Naive thymus-derived CD8-positive, alpha-beta T cell (primary cell): ENCODE measurements at places on chromosomes 6 and 20. TPM values are rescaled to one million over a fixed set of nuclear protein-coding genes. Genes with fewer than 3 reads are reported as not detected.
A peak's percentile ranks its signal among the peaks of the same experiment; 100 is the strongest.

DNA sequence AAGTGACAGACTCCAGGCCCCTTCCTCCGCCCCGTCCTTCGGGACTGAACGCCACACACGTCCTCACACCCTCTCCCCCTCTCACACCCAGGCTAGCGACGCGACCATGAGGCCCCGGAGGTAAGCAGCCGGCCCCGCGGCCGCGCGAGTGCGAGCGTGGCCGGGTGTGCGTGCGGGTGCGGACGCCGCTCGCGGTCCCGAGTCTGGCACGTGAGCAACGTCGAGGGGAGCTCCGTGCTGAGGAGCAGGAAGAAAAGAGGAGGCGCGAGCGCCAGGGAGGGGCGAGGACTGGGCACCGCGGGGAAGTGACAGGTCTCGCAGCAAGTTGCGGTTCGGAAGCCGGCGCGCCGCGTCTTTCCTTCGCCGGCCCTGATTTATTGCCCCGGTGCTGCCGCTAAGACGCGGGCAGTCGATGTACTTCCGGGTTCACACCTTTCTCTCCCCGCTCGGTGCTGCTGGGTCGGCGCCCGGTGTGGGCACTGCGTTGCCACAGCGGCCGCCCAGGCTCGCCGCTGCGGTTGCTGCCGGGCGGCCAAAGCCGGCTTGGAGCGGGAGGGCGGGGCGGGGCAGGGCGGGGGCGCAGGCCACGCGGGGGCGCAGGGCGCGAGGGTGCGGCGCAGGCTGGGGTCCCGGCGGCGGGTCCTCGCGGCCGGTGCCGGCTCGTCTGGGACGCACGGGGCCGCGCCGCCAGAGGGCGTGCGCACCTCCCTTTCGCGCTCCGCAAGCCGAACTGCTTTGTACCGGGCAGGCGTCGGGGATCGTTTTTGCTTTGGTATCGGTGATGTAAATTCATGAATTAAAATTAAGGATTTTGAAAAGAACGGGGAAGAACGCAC lies 15.8 kb upstream of the LIN28B start:
- DNase-seq: peak; percentile 18

LY6G6C gene
- not detected for total RNA-seq

DNA sequence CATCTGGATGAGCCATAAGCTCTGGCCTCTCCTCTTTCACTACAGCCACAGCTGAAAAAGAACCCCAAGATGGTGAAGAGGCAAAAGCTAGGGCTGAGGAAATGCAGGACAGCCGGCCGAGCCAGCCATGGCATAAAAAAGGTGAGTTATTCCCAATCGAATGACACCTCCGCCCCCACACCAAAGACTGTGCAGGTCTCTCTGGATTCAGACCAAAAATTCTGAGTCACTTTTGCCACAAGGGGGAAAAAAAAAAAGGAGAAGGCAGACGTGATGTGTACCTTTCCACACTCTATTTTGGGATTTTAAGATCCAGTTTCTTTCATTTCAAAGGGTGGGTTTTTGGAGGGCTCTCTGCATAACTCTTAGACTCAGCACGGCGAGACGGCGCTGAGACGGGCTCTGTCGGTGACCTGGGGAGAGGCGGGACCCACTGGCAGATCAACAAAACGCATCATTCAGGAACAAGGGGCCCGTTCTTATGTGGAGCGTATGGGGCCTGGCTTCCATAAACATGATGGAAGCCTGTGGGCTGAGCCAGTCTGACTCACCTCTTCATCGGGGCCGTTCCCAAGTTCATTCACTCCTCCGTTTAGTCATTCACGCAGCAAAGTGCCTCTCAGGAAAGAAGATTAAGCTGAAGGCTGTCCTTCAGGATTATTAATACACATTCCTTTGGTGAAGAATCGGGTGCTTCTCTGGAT lies 54.8 kb downstream of the NFATC2 start:
- DNase-seq: no peak

DNA sequence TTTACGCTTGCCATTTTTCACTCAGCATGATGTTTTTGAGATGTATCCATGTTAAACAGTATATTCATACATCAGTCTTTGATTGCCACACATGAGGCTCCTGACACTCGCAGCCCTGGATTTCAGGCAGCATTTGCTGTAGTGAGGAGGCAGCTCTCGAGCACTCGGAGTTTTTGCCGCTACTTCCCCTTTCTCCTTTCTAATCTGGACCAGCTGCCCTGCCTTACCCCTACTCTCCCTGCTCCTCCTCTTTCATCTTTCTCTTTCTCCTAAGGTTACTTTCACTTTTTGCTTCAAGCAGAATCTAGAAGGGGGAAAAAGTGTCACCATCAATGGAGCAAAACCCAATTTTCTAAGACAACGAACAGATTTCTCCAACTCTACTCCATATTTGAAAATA lies 5.9 kb upstream of the CST3 start:
- DNase-seq: no peak

DNA sequence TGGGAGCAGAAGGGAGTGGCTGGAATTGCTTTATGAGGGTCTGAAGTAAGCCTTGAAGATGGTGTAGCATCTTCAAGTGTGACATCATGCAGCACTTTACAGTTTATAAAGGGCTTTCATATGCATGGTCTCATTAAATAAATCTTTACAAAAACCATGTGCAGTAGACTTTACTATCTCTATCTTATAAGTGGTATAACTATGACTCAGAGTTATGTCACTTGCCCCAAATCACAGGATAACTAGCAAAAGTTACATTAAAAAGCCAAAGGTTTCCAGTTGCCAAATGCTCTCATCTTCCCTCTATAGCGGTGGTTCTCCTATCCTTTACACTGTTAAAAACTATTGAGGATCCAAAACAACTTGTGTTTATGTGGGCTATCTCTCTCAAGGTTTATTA lies 687.7 kb upstream of the MARCKS start:
- no peak for DNase-seq

DNA sequence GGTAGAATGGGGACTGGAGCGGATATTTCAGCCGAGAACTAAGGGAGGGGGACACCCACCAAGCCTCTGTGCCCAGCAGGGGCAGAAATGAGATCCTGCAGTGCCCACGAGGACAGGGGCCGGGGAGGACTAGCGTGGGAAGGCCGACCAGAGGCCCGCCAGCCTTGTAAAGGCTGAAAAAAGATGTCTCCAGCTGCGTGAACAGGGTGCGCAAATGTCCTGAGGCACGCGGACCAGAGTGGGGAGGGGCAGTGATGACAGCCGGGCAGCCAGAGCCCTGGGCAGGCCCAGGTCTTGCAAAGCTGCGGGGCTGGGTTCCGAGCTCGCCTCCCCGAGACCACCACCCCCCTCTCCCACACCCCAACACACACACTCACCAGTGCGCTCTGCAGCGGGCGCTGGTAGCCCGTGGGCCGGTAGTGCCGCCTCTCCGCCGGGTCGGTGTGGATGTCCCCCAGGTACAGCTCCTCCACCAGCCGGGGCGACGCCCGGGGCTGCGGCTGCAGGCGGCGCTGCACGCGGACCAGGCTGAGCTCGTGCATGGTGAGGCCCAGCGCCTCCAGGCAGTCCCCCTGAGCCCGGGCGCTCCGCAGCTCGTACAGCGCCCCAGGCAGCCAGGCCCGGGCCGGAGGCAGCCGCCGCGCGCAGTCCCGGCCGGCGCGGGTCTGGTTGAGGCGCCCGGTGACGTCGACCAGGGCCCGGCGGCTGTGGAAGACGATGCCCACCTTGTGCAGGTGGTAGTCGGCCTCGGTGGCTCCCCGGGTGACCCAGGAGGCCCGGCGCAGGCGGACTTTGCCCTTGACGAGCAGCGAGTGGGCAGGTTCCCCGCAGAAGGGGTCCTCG lies 48.2 kb downstream of the APCDD1L start:
- no peak for DNase-seq

HCK gene
- total RNA-seq: 0.86 TPM

DNA sequence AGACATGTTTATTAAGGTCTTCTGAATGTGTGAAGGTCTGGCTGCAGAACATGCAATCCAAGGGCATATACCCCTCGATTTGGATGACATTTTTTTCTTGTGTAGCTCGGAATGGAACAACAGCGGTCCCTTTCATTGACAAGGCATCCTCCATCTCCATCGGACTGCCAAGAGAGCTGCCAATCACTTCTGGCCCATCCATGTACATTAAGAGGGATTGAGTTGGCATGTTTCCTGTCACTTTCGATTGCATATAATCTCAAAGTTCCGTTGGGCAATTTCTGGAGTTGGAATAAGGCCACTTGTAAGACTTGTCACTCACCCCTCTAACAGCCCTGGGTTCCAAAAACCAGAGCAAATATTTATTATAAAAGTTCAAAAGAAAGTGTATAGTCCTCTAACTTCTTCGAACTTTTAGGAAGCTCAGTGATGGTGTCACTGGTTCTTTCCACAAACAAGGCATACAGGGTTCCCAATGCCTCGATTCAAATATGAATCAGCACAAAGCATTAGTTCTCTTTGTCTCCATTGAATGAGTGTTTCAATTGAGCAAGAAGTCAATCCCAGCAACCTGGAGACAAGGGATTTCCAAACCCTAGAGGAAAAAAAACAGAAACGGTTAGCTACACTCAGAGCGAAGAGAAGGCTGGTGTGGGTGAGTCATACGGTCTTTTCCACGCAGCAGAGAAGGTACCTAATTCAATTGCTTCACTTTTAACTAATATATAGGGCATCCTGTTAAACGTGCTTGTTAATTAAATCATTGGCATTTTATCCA lies 10.9 kb downstream of the ZNF217 start:
- DNase-seq: no peak

GRCh38 chr6:94953867-94954631 lies 623.3 kb upstream of the MANEA start:
- DNase-seq: no peak

DNA sequence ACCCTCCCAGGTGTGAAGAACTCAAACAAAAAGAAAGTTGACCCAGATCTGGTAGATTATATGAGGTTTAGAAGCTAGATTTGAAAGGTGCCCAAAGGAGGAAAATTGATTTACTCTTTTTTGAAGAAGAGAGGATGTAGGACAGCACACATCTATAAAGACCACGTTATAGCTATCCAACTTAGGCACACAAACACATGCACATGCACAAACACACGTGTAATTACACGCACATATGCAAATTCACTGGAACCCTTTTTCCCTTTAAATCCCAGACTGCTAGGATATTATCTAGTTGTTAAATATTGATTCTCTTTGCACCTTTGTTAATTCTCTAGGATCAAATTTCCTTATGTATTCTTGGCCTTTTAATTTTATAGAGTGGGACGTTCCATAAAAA lies 272.8 kb upstream of the TBX18 start:
- no peak for DNase-seq

DNA sequence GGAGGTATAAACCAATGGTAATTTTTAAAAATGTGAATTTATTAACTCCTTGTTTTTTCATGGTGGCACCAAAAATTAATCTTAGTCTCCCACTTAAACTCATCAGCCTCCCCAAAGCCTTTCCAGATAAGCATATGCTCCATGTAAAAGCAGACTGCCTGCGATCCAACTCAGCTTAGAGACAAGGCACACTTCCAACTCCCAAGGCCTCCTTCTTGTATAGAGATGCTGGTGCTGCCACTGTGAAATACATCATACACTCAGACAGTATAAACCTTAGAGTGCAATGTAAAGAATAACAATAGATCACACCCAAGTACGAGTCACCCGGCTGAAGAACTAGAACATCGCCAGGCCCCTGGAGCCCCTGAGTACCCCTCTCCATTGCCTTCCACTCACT lies 2.0 kb downstream of the ANKRD6 start:
- no peak for DNase-seq
